ENCODE measurements at places on chromosomes 4 and X.

GRCh38 chr4:53622739-53623151 is 31.5 kb upstream of the LNX1 start:
- DNase-seq = no peak

- DNase-seq = no peak
Measured at GRCh38 chr4:52751487-52751911, 274 bp upstream of the ERVMER34-1 start.

GRCh38 chr4:136784326-136784725 is 748.0 kb downstream of the PCDH18 start:
- no peak for DNase-seq

- DNase-seq = no peak
Measured at GRCh38 chr4:3304831-3305609, 12.2 kb downstream of the RGS12 start.
